ENCODE measurements at places on chromosomes 2 and 18. TPM values are rescaled to one million over a fixed set of nuclear protein-coding genes. Genes with fewer than 3 reads are reported as not detected.

- no peak for DNase-seq
Observed at GRCh38 chr2:231201475-231201814, 3.0 kb downstream of the ARMC9 start.

- DNase-seq = no peak
Observed at GRCh38 chr2:9105601-9106337, 100.8 kb upstream of the ASAP2 start.

The DES gene
- 3,602 TPM for total RNA-seq

DNA sequence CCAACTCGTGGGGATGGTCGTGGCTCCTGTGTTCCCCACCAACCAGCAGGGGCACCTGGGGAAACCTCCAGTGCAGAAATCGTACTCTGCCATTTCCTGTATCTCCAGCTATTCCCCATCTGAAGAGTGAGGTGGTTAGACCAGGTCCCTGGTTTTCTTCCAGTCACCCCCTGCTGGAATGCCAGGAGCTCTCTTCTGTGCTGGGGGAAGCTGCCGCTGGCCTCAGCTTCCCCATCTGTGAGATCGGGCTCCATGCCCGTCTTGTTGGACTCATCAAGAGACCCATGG is 119.7 kb downstream of the INHBB start:
- no peak for DNase-seq

DNA sequence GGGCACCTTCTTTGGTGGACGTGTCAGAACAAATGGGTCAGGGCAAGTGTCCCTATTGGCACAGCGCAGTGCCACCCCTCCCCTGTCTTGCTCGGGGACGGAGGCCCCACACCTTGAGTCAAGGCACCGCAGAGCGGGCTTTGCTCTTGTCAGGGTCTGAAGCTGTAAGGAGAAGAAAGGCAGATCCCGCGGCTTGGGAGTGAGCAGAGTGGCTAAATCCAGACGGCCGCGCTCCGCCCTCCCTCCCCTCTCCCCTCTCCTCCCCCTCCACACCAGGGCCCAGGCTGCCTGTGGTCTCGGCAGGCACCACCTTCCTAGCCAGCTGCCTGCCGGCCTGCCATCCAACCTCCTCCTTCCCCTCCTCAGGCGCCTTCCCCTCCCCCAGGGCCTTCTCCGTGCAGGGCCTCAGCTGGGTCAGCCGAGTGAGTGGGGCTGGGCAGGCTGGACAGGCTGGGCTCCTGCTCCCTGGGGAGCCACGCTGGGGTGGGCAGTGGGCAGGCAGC is 25.8 kb downstream of the SPEG start:
- DNase-seq = peak; percentile 59

- DNase-seq = no peak
Observed at GRCh38 chr18:12305211-12305610, 2.8 kb upstream of the TUBB6 start.

DNA sequence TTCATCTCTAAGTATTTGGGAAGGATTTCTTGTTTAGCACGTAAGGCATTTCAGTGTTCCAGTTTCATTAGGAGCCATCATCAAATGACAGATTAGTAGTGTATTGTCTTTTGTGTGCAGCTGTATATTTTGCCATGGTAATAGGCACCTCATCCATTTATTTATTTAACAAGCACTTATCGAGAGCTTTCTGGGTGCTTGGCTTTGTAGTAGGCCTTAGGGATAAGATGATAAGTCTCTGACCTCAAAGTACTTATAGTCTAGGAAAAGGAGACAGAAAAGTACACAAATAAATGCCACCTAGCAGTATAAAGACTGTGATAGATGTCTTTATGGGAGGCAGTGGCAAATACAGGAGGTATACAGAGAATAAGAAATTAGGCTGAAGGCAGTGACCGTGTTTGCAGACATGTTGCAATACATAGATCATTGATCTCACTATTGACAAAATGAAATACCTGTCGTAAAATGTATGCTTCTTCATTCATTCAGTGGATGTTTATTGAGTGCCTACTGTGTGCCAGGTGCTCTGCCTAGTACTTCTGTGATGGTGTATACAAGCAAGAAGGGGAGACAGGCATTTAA is 265.9 kb downstream of the SETBP1 start:
- no peak for DNase-seq

The PPM1B gene
- 47.2 TPM for total RNA-seq

GRCh38 chr2:105376789-105377240 is 22.0 kb downstream of the FHL2 start:
- DNase-seq = no peak

- no peak for DNase-seq
Observed at GRCh38 chr2:109537565-109538222, 76.1 kb downstream of the SEPTIN10 start.

The VIT gene
- total RNA-seq = 1.5 TPM

GRCh38 chr18:23341383-23341782 is 111.7 kb upstream of the RIOK3 start:
- no peak for DNase-seq

The CRYGC gene
- total RNA-seq = not detected

- no peak for DNase-seq
Observed at GRCh38 chr2:215791481-215791937, 221.8 kb downstream of the MREG start.
